Left lung (tissue), 14 donors: ENCODE measurements at places on chromosomes 16 and 17. TPM values are rescaled to one million over a fixed set of nuclear protein-coding genes. Genes with fewer than 3 reads are reported as not detected.

DNA sequence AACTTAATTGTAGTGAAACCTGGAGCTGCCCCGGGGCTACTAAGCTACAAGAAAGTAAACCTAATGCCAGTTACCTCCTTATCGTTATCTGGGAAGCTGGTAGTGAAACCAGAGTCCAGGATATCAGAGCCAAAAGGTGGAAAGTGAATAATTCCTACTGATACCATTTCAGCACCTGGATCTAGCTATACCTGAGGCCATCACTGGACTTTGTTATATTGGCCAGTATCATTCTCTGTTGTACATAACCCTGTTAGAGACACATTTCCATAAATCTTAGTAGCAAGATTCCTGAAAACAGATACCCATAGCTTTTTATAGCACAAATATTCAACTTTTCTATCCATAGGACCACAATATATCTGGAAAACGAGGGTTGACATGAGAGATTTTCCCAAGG is 538.0 kb downstream of the GRIN2A start:
- DNase-seq = no peak

DNA sequence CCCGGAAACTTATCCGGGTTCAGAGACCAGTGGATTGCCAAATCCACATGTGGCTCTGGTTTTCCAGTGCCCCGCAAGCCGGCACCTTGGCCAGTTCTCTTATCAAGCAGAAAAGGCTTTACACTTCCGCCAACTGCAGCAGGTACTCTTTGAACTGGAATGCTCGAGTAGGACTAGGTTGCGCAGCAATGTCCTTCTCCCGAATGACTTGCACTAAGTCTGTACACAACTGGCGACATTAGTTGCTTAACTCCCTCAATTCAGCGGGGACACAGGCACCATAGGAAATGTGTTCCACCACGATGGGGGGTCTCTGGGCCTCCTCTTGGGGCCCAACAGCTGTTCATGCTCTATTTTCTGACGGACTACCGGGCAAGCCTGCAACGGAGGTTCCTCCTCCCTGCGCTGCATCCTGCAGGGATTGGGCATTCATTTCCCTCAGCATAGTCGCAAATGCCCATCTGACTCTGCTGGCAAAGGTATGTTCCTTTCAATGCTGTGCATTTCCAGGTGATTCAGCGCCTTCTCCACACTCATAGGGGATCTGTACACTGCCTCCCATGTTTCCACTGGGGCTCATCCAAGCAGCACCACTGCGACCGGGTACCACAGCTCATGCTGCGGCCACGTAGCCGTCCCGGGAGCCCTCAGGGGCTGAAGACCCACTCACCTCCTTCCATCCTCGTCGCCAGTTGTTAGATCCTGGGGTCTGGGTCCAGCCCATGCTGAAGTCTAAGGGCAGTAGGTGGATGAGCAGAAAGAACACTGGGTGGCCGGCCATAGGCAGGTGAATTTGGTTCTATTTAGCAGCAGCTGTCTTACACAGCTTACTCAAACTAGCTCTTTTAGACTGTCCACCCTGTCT is 34.2 kb upstream of the APPBP2 start:
- DNase-seq = peak; percentile 49

- DNase-seq = no peak
Observed at GRCh38 chr16:51408357-51408756, 257.3 kb upstream of the SALL1 start.

Gene ZSCAN10
- not detected for polyA plus RNA-seq

GRCh38 chr16:85561248-85562092 is 51.7 kb upstream of the GSE1 start:
- DNase-seq = peak; percentile 76

Gene FA2H
- 6.2 TPM for polyA plus RNA-seq

DNA sequence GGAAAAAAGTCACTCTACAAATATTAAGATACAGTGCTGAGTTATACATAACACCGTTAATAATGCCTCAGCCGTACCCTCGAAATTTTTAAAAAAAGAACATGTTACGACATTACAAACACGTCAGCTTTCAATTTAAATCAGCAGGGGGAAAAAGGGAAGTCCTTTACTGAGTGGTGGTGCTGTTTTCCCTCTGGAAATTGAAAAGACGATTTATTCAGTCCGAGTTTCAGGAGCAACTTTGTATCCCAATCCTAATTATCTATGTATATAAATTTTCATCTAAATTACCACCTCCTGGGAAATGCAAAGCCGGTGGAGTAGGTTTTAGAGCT is 1.3 kb downstream of the NETO2 start:
- no peak for DNase-seq
